ENCODE measurements at places on chromosomes 1 and 21.

- DNase-seq = no peak
Observed at GRCh38 chr1:13774121-13774520, 74.1 kb downstream of the PRDM2 start.

GRCh38 chr1:228988664-228989063 lies 253.4 kb downstream of the RHOU start:
- DNase-seq = no peak

DNA sequence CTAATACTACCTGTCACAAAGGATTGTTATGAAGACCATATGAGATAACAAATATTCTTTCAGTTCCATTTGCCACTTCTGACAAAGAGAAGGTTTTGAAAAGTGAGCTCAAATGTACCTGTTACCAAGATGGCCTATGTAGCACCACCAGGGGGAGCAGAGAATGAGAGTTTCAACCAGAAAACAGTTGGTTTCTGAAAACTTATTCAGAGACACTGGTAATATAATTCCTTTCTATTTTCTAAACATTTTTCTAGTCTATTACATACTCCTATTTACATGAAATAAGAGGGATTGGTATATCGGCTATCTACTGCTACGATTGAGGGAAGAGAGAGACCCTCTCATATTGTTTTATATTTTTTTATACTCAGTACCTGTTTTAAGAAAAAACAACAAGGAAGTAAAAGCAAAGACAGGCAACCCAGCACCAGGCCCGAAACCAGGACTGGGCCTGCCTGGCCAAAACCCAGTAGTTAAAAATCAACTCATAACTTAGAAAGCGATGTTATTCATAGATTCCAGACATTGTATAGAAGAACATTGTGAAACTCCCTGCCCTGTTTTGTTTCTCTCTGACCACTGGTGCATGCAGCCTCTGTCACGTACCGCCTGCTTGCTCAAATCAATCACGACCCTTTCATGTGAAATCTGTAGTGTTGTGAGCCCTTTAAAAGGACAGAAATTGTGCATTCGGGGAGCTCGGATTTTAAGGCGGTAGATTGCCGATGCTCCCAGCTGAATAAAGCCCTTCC lies 48.3 kb downstream of the IL23R start:
- no peak for DNase-seq

GRCh38 chr1:6519935-6520671 lies 28.6 kb upstream of the PLEKHG5 start:
- no peak for DNase-seq

- DNase-seq = no peak
Observed at GRCh38 chr1:62905309-62905708, 121.4 kb downstream of the ATG4C start.

DNA sequence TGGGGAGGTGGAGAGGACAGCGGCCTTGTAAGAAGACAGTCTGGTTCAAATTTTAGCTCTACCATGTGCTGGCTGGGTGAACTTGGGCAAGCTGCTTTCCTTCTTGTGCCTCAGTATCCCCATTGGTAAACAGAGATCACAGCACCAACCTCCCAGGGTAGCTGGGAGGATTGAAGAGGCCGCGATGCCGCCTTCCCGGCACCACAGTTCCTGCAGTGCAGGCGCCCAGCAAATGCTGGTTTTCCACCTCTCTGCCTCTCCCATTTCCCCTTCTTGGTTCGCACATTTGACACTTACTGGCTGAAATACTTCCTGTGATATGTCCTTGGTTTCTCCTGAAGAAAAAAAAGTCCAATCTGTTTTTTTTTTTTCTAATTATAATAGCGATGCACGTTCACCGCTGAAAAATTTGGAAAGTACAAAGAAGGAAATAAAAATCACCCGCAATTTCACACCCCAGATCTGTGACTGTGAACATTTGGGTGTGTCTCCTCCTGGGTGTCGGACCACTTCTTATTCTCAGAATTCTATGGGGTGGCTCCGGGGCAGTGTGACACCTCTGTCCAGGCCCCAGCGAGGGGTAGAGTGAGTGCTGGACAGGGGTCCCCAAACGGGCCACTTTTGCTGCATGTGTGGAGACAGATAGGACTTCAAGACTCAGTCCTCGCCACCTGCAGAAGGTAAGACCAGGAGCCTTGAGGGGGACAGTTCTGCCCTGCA lies 73.1 kb downstream of the RUNX3 start:
- DNase-seq = no peak

GRCh38 chr21:25676451-25676850 lies 37.4 kb downstream of the JAM2 start:
- DNase-seq = no peak

- no peak for DNase-seq
Observed at GRCh38 chr1:67285780-67286488, 21.7 kb upstream of the IL12RB2 start.

GRCh38 chr1:202160377-202160940 lies at the start of gene PTPN7:
Gene PTPN7 (minus strand): TSS chr1:202160602. CDS start chr1:202159402, 1,200 bp downstream.
- no peak for DNase-seq

GRCh38 chr1:64743954-64744491 lies 852 bp upstream of the RAVER2 start:
- no peak for DNase-seq

DNA sequence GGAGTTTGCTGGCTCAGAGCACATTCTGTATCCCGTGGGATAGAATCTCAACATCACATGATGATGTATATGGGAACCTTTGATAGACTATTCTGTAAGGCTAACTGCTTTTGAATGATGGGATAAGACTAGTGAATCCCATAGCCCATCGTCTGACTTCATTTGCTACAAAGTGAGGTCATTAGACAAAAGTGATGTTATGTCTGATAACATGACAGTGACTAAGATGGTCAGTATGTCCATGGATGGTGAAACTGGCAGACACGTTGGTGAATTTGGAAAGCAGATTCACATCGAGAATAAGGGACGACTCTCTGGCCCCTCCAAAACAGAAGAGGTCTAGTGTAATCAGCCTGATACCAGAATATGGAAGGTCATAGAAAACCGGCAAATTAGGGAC lies 108.4 kb downstream of the HHAT start:
- DNase-seq = no peak

DNA sequence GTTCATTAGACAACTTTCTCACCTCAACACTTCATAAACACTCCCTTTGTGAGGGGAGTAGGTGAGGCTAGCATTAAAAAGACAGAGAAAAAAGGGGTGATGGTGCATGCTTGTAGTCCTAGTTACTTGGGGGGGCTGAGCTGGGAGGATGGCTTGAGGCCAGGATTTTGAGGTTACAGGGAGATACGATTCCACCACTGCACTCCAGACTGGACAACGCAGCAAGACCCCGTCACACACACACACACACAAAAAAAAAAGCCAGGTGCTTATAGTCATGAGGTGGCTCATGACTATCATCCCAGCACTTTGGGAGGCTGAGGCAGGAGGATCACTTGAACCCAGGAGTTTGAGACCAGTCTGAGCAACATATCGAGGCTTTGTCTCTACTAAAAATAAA lies 29.6 kb downstream of the GON4L start:
- no peak for DNase-seq

DNA sequence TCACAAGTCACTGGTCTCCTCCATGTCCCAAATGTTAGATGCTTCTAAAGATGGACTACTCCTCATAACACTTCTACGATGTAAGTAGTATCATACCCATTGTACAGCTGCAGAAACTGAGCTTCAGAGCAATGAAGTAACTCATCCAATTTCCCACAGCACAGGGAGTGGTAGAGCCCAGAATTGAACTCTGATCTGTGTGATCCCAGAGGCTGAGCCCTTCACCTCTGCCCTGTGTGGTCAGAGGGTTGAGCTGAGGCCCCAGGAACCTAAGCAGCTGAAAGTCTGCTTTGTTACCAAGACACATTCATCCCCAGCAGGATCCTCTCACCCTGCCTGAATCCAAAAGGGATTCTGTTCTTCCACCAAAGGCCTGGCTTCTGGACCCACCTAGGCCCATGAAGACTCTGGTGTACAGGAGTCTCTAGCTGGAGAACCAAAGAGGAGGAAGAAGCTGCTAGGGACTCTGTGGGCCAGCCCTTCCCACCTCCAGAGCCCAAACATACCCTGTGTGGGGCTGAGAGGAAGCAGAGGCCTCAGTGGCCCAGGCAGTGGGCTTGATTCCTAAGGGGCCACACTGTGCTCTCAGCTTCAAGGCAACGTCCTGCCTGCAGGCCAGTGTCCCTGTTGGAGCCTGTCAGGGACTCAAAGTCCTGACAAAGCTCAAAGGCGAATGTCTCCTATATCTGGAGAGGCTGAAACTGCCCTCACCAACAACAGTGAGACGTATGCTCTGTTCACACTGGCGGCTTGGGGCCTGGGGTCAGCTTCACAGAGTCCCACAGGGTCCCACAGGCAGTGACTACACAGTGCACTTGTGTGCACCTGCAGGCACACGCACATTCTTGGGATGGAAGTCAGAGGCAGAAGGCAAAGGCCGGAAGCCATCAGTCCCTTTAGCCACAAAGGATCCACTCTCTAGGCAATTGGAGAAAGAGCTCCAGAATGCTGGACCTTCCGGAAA lies 40.4 kb upstream of the SLC30A1 start:
- no peak for DNase-seq

DNA sequence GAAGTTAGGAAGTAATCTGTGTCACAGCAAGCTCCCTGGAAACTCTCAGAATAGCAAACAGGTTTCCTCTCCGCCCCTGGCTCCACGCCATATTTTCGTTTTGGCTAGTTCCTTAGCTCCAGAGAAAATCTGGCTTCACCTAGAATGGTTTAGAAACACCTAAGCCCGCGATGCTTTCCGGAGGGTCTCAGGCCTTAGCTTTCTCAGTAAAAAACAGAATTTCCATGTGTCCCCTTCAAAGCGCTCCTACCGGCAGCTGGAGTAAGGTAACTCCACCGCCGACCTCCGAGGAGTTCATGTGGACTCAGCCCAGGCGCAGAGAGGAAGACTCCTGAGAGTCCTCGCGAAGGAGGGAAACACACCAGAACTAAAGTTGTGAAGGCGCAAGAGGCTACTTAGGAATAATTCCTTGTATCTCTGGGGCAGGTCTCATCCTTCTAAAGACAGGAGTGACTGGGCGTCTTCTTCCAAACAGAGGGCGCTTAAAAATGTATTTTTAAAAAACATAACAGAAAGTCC lies 406 bp downstream of the KIAA0040 start:
- no peak for DNase-seq

DNA sequence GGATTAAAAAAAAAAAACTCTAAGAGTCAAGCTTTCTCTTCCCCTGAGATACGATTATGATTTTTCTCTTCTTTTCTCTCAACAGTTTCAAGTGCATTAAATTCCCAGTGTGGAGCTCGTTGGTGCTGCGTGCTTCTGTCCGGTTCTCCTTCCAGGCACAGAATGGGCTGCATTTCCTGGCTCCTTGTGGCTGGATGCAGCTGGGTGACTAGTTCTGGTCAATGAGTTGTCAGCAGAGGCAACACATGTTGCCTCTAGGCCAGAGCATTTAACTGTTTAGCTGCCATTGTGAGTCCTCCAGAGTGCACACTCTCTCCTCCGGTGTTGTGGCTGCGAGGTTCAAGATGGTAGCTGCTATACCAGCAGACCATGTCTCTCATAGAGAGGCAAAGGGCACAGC lies 312.9 kb downstream of the RRAGC start:
- no peak for DNase-seq

- no peak for DNase-seq
Observed at GRCh38 chr1:71231751-71232150, 150.9 kb upstream of the ZRANB2 start.

DNA sequence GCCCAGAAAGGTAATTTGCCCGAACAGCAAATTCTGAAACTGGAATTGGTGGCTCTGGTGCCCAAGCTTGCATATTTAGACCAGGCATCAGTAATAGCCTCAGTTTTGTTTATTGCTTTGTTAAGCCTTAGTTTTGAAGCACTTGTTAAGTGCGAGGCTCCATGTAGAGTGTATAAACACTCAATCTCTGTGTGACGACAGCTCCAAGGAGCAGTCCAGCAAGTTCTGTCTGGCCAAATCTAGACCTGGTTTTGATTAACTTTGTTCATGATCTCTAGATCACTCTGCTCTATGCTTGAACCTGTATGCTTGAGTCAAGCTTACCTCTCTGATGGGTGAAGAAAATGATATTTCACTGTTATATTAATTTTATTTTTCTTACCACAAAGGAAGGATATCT lies 37.4 kb downstream of the DOP1B start:
- DNase-seq = no peak

DNA sequence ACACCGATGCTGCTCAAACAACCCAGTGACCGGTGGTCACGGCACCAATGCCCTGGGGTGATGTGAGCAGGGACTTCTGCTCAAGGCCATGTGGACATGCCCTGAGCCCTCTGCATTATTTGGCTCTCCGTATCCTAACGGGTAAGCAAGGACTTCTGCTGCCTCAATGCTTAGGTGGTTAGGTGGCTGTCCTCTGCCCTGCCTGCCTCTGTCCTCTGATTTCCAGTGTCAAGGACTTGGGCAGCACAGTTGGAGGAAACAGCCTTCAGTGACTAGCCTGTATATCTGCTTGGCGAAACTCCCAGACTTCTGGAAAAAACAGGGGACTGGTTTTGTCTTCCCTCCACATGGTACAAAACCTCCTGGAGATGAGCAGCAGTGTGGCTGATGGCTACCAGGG lies 34.5 kb downstream of the DNAJC11 start:
- no peak for DNase-seq

DNA sequence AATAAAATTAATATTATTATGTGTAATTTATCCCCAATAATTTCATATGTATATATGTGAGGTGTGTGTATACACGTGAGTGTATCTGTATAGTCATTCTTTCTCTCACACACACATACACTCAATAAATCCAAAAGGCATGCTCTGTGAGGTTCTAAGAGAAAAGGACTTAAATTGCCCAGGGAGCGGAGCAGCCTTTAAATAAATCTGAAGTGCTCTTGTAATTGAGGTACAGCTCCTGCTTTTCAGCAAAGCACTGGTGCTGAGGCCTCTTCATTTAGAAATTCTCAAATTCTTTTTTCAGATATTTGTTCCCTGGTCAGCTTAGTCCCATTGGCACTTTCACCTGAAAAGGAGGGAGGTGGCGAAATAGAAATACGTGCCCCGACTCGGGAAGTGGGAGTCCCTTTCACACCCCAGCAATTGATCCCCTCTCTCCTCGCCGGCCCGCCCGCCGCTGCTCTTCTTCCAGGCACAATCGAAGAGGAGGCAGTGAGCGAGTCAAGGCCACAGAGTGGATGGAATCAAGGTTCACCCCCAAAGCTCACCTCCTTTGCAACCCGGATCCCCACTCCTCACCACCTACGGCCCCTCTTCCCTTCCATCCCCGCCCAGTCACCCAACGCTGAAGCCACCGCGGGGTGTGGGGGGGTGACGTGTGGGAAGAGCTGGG lies 944 bp downstream of the PLPPR5 start:
- DNase-seq = no peak

DNA sequence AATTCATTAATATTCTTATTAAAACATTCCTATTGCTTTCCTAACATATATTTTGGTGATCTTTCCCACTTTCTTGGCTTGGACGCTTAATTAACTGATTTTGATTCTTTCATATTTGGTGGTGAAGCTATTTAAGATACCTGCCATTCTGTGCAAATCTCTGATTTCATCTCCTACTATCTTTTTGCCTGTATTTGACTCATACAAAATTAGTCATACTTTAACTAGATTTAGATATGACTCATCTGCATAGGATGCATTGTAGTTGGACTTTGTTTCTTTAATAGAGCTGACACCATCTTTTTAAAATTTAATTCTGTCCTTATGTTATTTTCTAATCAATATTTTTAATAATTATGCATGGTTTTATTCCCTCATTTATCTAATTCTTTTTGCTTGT lies 93.8 kb upstream of the PLPPR4 start:
- no peak for DNase-seq
